ENCODE measurements at places on chromosomes 3 and 15.

DNA sequence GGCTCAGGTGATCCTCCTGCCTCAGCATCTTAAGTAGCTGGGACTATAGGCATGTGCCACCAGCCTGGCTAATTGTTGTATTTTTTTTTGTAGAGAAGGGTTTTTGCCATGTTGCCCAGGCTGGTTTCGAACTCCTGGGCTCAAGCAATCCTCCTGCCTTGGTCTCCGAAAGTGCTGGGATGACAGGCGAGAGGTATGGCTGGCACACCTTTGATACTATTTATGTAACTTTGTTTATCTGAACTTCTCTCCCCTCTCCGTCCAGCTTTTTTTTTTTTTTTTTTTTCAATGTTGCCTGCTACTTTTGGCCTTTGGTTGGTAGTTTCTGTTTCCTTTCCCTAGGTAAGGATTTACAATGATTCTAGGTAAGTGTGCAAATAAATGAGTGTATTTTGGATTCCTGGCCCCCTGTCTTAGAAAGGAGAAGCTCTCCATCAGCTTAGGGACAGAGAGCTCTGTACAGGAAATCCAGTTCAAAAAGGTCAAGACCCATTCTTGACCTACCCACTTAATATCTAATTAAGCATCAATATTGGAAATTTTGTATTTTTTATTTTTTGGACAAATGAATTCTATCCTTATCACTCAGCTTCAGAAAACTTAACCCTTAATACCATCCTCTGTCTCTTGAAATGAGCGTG lies 6.8 kb downstream of the ARL6IP5 start:
- DNase-seq = no peak

GRCh38 chr15:89647191-89647851 lies 7.9 kb downstream of the KIF7 start:
- DNase-seq = no peak

DNA sequence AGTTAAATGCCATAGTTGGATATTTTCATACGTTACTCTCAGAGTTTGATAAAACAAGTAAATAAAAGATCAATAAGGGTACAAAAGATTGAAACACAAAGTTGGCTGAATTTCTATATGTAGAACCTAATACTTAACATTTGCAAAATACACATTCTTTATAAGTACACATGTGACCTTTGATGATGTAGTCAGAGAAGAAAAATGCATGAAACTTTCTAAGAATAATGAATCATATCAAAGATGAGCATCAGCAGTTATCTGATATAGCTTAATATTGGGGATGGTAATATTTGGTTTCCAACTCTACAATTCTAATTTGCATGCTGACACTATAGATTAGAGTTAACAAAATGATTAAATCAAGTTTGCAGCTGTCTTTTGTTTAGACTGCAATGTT lies 188.0 kb upstream of the TGFBR2 start:
- no peak for DNase-seq

- DNase-seq = no peak
These were observed 71.5 kb downstream of the FOXP1 start for GRCh38 chr3:71512000-71512399.

DNA sequence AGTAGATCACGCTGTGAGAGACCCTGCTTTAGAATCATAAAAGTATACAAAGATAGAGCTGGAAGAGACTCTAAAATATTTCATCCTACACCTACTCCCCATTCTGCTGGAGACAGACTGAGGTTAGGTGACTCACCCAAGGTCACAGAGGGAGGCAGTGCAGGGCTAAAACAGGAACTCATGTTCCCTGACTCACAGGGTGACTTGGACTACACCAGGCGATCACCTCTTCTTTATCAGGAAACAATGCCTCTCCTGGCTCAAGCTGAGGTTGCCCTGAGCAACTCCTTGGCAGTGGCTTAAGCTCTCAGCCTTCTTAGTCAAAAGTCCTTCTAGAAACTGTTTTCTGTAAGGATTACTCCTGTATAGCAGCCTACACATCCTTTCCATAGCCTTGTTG lies 26.4 kb upstream of the TNFAIP8L3 start:
- DNase-seq = peak; percentile 95

DNA sequence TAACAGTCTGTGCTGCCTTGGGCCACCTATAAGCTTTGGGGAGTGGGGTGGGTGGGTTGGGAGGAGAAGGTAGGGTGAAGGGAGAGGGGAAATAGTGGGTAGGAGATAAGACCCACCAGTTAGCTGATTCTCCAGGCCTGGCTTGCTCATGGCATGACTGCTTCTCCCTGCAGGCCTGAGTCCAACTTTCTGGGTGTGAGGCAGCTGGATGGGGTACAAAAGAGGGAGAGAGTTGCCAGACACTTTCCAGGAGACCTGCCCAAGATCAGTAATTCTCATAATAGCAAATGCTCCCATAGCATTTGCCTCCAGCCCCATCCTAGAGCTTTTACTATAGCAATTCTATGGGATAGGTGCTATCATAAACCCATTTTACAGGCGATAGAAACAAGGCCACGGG lies 7.7 kb downstream of the CGNL1 start:
- no peak for DNase-seq

GRCh38 chr3:116863822-116864589 lies 154.4 kb downstream of the TUSC7 start:
- peak; percentile 54 for DNase-seq

- DNase-seq = no peak
These were observed 215.7 kb downstream of the POLQ start for GRCh38 chr3:121330118-121330517.

- DNase-seq = no peak
These were observed 8.9 kb upstream of the ADAMTS17 start for GRCh38 chr15:100350434-100351226.

DNA sequence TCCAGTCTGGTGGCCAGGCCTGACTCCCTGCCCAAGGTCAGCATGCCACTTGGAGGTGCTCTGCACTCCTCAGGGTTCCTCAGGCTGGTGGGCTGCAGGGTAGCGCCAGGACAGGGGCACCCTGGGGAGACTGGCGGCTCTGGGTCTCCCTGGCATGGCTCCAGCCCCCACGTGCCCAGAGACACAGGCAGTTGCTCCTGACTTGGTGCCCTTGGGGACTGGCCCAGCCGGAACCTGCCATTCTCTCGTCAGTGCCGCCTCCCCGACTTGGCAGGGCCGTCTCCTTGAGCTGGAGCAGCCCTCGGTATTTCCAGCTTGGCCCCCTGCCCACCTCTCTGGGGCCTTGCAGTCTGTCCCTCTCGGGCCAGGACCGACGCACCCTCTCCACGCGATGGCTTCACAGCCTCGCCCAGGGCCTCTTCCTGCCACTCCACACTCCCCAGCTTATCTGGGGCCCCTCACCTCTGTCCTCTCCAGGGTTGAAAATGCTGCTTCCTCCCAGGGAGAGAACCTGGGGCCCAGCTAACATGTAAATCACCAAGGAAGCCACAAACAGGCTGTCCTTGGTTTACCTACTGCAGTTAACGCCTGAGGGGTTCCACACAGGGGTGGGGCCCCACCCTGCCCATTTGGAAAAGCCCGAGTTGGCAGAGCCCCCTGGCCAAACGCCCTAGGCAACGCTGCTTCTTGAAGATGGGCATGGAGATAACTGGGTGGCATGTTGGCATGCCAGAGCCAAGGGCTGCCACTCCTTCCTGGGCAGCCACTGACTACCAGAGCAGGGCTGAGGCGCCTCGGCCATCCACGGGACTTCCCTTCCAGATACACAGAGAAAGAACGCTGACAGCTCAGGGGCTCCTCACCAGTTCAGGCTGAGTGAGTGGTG lies 61.4 kb downstream of the SMAD6 start:
- no peak for DNase-seq

DNA sequence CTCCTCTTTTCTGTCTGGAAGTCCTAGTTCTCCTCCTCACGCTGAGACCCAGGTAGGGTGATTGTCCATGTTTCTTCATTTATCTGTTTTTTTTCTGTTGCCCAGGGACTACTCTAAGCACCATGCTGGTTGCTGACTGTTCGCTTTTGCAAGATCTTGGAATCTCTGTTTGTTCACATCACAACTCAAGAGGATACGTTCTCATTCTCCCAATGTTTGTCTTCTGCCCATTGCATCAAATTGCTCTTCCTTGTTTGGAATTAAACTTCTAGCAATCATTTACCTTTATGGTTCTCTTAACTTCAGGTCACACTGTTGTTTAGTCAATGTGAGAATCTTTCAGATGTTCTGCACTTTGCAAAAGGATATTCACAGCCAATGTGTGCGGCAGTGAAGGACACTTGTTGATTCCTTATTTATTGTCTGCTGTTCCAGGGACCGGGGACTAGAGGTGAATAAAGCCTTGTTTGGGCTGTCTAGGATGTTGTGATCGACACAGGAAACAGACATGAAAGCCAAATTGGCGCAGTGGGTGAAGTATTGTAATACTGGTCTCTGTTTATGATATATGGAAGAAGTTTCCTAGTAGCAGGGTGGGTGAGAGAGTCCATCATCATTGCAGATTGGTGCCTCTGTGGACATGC lies 24.5 kb downstream of the LPP start:
- no peak for DNase-seq

DNA sequence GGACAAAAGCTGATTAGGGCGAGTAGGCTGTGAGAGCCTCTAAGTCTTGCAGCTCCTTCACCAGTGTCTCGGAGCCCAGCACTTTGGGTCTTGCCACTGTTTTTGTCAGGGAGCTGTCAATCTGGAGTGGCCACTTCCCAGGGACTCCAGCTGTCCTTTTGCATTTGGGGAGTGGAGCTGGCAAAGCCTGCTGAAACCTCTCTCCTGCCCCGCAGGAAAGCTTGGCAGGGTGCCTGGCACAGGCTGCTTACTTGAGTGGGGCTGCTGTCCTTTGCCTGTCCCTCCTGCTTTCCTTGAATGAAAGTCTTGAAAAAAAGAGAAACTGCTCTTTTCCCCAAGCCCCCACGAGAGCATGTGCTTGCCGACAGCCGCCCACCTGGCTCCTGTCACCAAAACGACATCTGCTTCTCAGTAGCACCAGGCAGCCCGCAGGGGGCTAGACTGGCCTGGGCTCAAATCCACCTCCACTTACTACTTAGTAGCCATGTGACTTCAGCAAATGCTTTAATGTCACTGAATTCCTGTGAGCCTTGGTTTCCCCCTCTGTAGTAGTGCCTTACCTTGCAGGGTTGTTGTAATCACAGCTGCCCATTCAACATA lies 13.7 kb downstream of the USP13 start:
- no peak for DNase-seq

DNA sequence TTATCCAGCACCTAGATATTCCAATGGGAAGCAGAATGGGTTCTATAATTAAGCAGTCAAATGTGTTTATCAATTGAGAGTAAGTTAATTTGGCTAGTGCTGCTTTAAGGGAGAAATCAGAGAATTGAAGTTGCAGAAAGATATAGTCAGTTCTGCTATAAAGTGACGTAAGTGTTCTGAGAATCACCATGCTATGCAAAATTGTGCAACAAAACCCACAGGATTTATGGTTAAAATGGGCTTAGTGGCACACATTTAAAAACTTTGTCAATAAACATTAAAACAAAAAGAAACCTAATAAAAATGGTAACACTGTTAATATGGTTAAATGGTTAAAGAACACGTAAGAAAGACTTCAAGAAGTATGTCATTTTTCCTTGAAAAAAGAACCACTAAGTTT lies 74.5 kb downstream of the TMEM108 start:
- no peak for DNase-seq

- no peak for DNase-seq
These were observed 615 bp downstream of the VPS18 start for GRCh38 chr15:40894681-40895448.

DNA sequence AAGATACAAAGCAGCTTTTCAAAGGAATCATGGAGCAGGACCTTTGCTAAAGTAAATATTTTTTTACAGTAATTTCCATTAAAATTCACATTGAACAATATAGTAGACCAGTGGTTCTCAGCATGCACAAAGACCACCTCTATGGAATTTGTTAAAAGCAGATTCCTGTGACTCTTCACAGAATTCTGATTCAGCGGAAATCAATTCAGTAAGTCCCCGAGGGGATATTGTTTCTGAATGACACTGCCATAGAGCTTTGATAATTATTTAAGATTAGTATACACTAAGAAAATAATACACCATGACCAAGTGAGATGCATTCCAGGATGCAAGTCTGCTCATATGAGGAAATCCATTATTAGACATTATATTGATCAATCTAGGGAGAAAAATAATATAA lies 161.9 kb upstream of the TNIK start:
- no peak for DNase-seq

DNA sequence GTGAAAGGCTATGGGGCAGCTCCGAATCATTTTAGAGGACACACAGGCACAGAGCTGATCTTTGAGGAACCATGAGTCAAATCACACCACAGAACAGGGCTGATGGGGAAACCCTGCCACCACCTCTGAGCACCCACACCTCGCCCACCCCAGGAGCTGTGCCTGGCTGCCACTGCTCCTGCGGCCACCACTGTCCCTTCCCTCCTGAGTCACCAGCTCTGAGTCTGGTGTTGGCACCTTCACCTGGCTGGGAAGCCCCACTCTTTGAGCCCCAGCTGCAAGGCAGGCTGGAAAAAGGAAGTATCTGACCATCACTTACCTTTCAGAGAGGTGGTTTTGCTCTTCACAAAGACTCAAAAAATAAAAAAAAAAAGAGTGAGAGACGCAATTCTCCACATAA lies 63.6 kb upstream of the MEF2A start:
- DNase-seq = no peak

DNA sequence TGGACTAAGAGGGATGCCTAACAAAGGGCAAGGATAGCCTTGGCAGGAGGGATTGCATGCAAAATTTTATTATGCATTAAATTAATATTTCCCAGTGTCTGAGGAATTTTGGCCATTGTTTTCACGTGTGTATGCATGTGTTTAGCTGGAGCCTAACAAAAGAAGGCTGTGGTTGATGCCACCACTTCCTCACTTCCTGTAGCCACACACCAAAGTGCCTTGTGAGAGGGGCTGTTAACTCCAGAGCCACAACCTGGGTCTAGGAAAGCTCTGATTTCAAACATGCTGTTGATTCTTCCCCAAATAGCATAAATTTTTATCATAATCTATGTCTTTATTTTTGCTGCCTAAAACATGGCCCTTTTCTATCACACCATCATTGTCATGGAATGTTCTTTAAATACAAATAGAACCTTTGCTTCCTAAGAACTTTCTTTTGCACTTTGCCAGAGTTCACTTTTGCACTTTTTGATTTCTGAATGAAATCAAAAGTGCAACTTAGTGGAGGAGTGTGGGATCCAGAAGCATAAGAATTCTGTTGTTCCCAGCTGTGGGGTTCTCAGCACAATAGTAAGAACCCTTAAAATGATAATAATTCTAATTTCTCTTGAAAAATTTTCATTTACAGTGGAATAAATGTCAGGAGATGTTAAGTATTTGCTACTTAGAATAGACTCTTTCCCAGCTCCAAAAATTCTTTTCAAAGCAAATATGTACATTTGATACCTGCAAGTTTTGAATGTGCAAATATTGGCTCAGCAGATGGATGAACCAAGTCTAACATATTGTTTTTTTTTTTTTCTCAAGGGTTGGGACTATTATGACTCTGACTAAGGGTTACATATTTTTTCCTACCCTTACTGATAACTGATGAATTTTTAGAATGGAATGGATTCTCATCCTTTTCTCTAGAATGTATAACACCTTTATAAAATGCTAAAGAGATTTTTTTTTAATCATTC lies 35.6 kb upstream of the SPTSSB start:
- DNase-seq = no peak
